ENCODE measurements at places on chromosomes 3 and 15.

- DNase-seq: no peak
These were observed 31.6 kb upstream of the CLASP2 start for GRCh38 chr3:33749546-33750210.

GRCh38 chr15:38691965-38692788, 127.6 kb upstream of the RASGRP1 start:
- no peak for DNase-seq

GRCh38 chr3:151398895-151399294, 14.3 kb upstream of the P2RY12 start:
- DNase-seq: no peak

- no peak for DNase-seq
These were observed 8.9 kb upstream of the POLR2M start for GRCh38 chr15:57697588-57697987.

- DNase-seq: peak; percentile 14
These were observed 105.7 kb downstream of the LRRK1 start for GRCh38 chr15:101024706-101025500.

GRCh38 chr3:165749821-165750220, 87.4 kb downstream of the BCHE start:
- DNase-seq: no peak

GRCh38 chr15:45684533-45684932, 49.7 kb downstream of the SQOR start:
- DNase-seq: no peak

- DNase-seq: no peak
These were observed 15.0 kb upstream of the HPS3 start for GRCh38 chr3:149114458-149114857.

- no peak for DNase-seq
These were observed 169.2 kb upstream of the STRIT1 start for GRCh38 chr3:155462672-155463071.

GRCh38 chr15:87196498-87196897, 1060.0 kb downstream of the NTRK3 start:
- no peak for DNase-seq

DNA sequence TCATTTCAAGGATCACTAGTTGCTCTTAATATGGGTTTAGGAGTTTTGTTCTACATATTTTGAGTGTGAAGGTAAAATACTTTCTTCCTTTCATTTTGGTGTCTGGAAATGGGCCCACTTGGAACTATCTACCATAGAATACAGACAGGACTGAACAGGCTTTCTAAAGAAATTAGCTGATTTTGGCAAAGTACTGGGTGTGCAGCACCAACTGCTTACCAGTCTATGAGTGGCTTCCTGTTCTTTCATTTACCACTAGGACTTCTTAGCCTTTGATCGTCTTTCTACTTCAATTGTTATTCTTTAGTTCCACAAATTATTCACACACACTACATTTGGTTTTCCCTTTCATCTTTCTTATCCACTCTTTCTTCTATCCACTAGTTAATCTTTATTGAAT, 1196.3 kb downstream of the ROBO1 start:
- no peak for DNase-seq

GRCh38 chr3:71065764-71066013, 517.8 kb downstream of the FOXP1 start:
- no peak for DNase-seq

GRCh38 chr15:68672781-68673205, 94.0 kb downstream of the CORO2B start:
- no peak for DNase-seq

- DNase-seq: no peak
These were observed 21.4 kb upstream of the CSPG4 start for GRCh38 chr15:75733761-75734651.

GRCh38 chr3:197398286-197398878, 100.0 kb upstream of the DLG1 start:
- no peak for DNase-seq

GRCh38 chr15:92184679-92185230, 208.9 kb upstream of the ST8SIA2 start:
- DNase-seq: no peak

All from heart left ventricle (tissue), 16 donors.